T-helper 2 cell treated with Interferon-gamma antibody and Interleukin-4, amounts not matched to agents 5 μg/mL and 100 μg/mL, for 36 hours (primary cell): ENCODE measurements at places on chromosomes 2 and 18.

DNA sequence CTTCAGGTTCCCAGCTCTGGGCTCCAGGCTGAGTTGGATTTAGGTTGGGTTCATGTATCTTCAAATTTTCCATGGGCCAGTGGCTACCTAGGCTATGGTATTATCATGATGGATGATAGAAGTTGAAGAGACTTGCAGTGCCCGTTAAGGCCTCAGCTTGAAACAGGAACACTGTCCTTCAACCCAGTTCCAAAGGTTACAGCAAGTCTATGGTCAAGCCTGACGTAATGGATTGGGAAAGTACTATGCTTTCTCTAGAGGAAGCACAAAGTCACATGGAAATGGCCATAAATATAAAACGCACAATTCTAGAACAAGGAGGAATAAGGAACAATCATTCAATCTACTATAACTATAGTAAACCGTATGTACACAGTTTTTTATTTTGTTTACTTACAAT is 593.2 kb downstream of the ZEB2 start:
- no peak for DNase-seq
- peaks cover 24% of the 10 kb centered on the region for H3K27me3 ChIP-seq
- H3K27ac ChIP-seq: no peak overlapping the region
- H3K4me3 ChIP-seq: no peak overlapping the region

DNA sequence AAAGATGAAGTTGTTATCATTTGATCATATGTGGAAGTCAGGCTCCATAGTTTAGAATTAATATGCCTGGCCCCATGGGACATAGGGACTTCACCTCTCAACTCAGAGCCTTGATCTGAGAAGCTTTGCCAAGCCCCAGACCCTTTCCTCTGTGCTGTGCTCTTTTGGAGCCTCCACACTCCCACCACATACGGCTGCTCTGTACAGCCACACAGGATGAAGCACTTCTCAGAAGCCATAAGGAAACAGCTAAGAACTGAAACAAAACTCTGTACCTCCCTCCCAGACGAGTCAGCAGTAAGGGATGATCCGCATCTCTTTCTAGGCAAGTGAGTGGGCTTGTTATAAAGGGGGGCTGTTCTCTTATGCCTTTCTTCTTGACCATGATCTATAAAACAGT is 66.5 kb downstream of the CAB39 start:
- peak overlapping the region; percentile 77 for H3K27ac ChIP-seq
- DNase-seq: no peak
- H3K27me3 ChIP-seq: no peaks in the 10 kb centered on the region
- H3K36me3 ChIP-seq: peaks cover 86% of the 10 kb centered on the region

DNA sequence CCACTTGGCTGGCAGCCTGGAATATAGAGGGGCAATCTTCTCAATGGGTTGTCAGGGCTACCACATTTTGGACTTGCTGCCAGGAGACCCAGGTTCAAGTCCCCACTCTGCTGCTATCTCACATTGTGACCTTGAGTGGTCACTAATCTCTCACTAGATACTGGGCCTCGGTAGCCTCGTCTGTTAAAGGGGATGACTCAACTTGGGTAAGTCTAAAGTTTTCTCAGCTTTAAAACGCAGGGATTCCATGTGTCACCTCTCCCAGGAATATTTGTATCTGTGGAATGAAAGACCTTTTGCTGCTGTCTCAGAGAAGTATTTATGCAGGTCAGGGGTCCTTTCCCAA is 86.3 kb downstream of the SEMA4F start:
- no peak overlapping the region for H3K27ac ChIP-seq
- H3K27me3 ChIP-seq: peaks cover 2% of the 10 kb centered on the region
- H3K4me3 ChIP-seq: no peak overlapping the region

- DNase-seq: no peak
- H3K4me1 ChIP-seq: no peaks in the 10 kb centered on the region
- no peaks in the 10 kb centered on the region for H3K36me3 ChIP-seq
- no peak overlapping the region for H3K27ac ChIP-seq
Observed at GRCh38 chr2:145288650-145289496, 769.0 kb upstream of the ZEB2 start.

- no peak overlapping the region for H3K27ac ChIP-seq
- H3K4me1 ChIP-seq: peaks cover 8% of the 10 kb centered on the region
- H3K36me3 ChIP-seq: no peaks in the 10 kb centered on the region
- H3K27me3 ChIP-seq: peaks cover 7% of the 10 kb centered on the region
Observed at GRCh38 chr18:41905786-41906527, 49.1 kb upstream of the PIK3C3 start.

- no peak overlapping the region for H3K4me3 ChIP-seq
- H3K27me3 ChIP-seq: no peaks in the 10 kb centered on the region
- H3K4me1 ChIP-seq: peaks cover 12% of the 10 kb centered on the region
- H3K36me3 ChIP-seq: peaks cover 6% of the 10 kb centered on the region
Observed at GRCh38 chr2:161379740-161380139, 36.4 kb upstream of the TBR1 start.

DNA sequence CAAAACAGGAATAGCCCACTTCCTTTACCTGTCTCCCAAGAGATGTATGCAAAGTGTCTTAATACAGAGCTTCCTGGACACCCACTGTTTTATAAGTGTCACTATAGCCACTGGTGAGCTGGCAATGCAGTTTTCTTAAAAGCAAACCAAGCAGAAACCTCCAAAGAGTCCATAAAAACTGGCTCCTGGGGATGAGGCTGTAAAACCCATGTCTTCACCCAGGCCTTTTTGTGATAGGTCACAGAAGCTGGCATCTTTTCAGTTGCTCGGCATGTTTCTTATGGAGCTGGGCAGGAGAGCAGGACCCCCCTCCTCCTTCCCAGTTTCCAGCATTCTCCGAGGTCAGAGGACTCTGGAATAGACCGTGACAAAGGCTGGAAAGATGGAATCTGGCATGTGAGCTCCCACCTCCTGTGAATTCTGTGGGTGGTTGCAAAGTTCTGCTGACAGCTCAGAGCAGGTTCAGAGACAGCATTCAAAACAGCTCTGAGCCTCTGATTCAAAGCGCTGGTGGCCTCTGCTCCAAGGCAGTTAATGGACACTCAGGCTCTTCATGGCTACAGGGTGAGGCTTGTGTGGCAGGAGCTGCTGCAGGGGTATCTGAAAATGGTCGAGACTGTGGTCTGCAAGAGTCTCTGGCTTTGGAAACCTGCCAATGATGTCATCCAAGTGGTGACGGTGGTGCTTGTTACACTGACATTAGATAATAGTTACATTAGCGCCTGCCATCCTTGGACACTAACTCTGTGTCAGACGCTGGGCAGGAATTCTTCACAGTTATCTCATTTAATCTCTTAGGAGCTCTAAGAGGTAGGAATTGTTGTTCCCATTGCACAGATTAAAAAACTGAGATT is 283.4 kb downstream of the CLIP4 start:
- H3K4me1 ChIP-seq: no peaks in the 10 kb centered on the region
- DNase-seq: no peak
- H3K27me3 ChIP-seq: no peaks in the 10 kb centered on the region
- H3K36me3 ChIP-seq: no peaks in the 10 kb centered on the region

DNA sequence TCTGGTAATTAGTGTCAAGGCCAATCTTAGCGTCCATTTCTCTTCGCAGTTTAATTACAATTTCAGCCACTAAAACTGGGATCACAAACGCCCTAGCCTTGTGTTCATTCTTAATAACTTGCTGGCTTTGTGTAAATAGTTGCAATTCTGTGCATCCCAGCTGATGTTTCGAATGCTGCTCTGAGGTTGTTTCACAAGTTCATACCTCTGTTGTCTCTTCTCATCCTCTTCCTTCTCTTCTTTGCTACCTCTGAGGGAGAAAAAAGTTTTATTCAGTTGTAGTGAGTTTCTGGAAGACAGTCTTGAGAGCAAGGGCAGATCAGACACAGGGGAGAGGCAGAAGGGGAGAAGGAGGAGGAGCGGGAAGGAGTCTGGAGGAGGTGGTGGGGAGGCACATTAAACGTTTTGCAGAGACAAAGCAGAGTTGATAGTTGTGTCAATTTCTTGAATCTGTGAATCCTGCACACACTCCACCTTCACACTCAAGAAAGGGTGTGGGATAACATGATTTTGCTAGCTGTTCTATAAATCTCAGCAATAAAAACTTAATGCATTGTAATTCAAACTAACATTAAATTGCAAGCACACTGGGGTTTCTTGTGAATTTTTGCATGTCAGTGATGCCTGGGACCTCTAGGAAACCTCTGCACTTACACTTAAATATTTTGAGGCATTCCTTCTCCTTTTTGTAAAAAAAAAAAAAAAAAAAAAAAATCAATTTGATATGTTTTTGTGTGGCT is 6.8 kb downstream of the MEIS1 start:
- H3K4me1 ChIP-seq: peaks cover 3% of the 10 kb centered on the region
- peaks cover 74% of the 10 kb centered on the region for H3K27me3 ChIP-seq
- no peak for DNase-seq
- peaks cover 1% of the 10 kb centered on the region for H3K36me3 ChIP-seq
- no peak overlapping the region for H3K4me3 ChIP-seq

GRCh38 chr2:162277381-162277780 is 34.1 kb upstream of the FAP start:
- DNase-seq: no peak
- H3K4me3 ChIP-seq: no peak overlapping the region
- no peak overlapping the region for H3K27ac ChIP-seq
- H3K27me3 ChIP-seq: no peaks in the 10 kb centered on the region
- peaks cover 7% of the 10 kb centered on the region for H3K4me1 ChIP-seq
